ENCODE measurements at places on chromosomes 16 and 17. TPM values are rescaled to one million over a fixed set of nuclear protein-coding genes. Genes with fewer than 3 reads are reported as not detected.

DNA sequence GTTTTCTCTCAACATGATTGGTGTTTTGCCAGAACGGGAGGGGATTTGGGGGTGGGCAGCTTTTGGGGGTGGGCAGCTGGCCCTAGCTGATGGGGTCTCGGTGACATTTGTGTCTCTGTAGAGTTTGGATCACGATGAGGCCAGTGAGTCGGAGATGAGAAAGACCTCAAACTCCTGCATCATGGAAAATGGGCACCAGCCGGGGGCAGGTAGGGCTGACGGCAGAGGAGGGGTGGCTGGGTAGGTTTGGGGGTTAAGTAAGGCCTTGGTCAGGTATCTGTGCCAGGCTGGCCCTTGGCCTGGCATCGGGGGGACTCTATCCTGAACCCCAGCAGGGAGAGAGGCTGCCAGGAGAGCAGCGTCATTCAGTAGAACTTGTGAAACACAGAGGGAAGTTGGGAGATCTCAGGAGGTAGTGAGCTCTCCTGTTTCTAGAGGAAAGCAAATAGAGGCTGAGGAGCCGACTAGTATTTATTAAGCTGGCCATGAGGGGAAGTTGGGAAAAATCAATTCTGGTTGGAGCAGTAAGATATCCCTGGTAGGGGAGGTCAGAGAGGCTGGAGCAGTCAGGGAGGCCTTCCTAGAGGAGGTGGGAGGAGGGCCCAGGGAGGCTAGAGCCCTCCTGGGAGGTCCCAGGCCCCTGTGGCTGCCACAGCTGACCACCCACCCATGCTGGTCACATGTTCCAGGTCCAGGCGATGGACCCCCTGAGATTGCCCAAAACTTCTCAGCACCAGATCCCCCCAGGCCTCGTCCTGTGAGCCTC is 8.1 kb downstream of the SMTNL2 start:
- peaks cover 28% of the 10 kb centered on the region for H3K4me1 ChIP-seq
- peaks cover 26% of the 10 kb centered on the region for H3K36me3 ChIP-seq
- H3K4me3 ChIP-seq = no peak overlapping the region
- DNase-seq = no peak
- no peak overlapping the region for H3K27ac ChIP-seq
- H3K27me3 ChIP-seq = no peaks in the 10 kb centered on the region

DNA sequence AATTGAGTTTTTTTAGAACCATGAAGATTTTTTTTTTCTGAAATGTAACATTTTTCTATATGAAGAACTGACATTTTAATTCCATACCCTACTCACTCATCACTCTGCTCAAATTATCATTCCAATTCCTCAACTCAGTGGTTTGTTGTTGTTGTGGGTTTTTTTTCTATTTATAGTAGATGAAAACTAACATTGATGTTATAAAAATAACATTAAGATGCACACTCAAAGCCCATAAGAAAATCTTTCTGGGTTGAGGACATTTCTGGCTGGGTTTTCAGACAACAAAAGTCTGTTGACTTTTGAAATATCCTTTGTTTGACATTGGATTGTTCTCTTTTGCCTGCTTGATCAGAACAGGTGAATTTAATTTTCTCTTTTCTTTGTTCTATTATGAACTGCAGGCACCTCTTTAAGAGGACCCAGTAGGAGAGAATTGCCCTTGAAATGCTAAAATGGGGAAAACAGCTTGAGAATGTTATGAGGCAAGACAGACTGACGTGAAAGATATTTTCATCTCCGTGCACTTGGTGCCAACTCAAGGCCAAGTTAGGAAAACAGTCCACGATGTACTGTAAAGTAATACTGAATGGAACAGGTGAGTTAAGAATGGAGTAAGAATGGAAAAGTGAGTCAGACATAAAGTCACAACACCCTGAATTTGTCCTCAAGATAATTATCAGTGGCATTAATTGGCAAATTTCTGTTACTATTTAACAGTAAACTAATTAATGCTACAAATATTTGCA is 16.1 kb upstream of the ABCA5 start:
- H3K27me3 ChIP-seq = no peaks in the 10 kb centered on the region
- no peak overlapping the region for H3K4me3 ChIP-seq
- H3K4me1 ChIP-seq = no peaks in the 10 kb centered on the region

DNA sequence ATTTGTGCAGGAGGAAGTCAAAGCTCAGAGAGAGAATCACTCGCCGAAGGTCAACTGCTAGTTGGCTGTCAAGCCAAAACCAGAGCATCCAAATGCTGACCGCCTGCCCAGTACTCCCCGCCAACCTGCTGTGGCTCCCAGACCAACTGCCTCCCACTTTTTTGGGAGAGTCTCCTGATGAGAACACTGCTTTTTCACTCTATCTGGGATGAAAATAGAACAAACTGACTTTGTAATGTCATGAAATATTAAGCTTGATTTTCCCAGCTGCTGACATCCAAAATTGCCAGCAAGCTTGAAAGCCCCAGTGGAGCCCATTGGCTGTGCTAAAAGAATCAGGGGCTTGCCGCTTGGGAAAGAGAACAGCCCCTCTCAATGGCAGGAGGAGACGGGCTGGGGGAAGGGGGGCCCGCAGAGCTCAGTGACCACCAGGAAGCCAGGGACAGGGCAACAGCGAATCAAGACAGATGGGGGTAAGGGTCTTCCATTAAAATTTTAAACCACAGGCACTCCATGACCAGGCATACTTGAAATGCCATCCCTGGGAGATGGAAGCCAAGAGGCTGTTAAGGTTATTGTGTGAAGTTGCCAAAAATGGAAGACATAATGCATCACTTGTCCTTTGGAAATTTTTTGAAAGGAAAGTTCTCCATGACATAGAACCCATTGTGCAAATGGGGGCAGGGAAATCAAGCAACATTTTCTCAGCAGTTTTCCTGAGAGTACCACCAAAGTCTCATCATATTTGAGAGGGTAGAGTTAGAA is 125.7 kb upstream of the CDH5 start:
- DNase-seq = no peak
- no peak overlapping the region for H3K4me3 ChIP-seq
- H3K36me3 ChIP-seq = no peaks in the 10 kb centered on the region
- H3K4me1 ChIP-seq = peaks cover 10% of the 10 kb centered on the region
- H3K27ac ChIP-seq = peak overlapping the region; percentile 74

The DOC2A gene
- polyA plus RNA-seq = 60.4 TPM

All from spinal cord (tissue), 10 donors.